ENCODE measurements at places on chromosomes 4 and X. TPM values are rescaled to one million over a fixed set of nuclear protein-coding genes. Genes with fewer than 3 reads are reported as not detected.

TKTL2 gene
- total RNA-seq, result not detected

DNA sequence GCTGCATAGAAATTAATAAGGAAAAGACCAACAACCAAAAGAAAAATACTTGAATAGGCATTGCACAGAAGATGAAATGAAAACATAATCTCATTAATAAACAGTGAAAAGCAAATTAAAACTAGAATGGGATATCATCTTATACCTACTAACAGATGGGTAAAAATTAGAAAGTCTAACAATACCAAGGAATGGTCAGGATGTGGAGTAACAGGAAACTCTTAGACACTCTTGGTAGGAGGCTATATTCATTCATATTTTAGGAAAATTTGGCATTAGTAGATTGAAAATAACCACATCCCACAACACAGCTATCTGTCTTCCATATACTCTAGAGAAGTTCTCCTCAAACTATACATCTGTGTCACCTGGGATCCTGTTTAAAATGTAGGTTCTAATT, 36.3 kb downstream of the SEC24B start:
- no peak for DNase-seq

DNA sequence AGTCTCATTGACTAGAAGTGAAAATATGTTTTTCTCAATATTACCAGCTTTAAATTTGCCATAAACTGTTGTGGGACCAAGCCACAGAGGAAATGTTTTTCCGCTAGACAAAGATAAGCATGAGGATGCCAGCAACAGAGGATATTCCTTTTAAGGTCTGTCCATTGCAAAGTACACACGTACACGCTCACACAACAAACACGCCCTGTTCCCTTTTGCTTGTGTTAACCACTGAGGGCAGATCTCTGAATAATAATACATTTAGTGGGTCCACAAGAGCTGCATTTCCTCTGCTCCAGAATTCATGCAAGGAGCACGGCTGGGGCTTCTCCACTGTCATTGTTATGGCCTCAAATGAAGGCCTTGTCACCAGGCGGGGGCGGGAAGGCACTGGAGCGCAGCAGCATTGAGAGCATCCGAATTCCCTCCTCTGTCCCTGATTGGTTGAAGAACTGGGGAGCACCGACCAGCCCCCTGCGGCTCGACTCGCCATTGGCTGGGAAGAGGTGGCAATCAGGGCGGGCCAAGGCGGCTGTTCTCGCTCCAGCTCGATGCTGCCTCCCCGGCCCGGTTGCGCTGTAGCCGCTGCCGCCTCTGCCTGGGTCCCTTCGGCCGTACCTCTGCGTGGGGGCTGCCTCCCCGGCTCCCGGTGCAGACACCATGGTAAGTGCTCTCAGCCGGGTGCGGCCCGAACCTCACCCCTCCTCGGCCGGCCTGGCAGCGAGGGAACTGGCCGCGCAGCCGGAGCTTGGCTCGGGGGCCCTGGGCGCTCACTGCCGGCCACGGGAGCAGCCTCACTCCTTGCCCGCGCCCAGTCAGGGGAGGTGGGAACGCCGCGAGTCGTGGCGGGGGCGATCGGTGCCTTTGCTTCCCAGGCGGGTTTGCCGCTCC, at the start of gene GUCY1B1:
Gene GUCY1B1 (plus strand): TSS at position 541 of the 891 bp plus-strand sequence. CDS start 120 bp downstream, at position 661.
- DNase-seq, result peak; percentile 95

GRCh38 chr4:36152735-36153134, 91.6 kb downstream of the ARAP2 start:
- DNase-seq, result no peak

DNA sequence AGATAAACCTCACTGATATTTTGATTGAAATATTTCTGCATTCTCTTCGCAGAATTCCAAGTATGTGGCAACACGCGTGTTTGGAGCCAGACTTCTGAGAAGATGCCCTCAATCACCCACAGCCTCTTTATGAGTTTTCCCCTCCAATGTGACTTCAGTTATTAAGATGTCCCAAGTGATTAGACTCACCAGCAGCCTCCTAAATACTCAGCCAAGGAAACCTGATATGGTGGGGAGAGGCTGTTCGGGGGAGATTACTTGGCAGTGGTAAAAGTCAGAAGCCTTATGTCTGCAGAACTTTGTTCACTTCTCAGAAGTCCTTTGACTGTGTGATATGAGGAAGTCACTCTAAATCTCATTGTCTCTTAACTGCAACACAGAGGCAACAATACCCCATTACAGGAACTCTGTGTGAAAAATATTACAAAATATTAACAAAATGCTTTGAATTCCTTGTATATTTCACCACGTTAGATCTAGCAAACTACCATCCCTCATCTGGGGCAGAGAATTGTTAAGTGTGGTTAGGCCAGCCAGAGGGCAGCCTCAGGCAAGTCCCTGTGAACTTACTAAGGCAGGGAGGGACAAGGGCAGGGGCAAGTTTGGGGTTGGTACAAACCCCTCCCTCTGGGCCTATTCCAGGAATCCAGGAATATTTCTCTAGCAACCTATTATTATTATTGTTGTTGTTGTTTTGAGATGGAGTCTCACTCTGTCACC, 151.4 kb upstream of the USP9X start:
- DNase-seq, result peak; percentile 73

Data from endothelial cell of umbilical vein (primary cell).